ENCODE measurements at places on chromosomes 1 and 21. TPM values are rescaled to one million over a fixed set of nuclear protein-coding genes. Genes with fewer than 3 reads are reported as not detected.

NID1 gene
- 43.7 TPM for total RNA-seq

MINDY1 gene
- total RNA-seq = 16.9 TPM

KCNE2 gene
- total RNA-seq = not detected

DNA sequence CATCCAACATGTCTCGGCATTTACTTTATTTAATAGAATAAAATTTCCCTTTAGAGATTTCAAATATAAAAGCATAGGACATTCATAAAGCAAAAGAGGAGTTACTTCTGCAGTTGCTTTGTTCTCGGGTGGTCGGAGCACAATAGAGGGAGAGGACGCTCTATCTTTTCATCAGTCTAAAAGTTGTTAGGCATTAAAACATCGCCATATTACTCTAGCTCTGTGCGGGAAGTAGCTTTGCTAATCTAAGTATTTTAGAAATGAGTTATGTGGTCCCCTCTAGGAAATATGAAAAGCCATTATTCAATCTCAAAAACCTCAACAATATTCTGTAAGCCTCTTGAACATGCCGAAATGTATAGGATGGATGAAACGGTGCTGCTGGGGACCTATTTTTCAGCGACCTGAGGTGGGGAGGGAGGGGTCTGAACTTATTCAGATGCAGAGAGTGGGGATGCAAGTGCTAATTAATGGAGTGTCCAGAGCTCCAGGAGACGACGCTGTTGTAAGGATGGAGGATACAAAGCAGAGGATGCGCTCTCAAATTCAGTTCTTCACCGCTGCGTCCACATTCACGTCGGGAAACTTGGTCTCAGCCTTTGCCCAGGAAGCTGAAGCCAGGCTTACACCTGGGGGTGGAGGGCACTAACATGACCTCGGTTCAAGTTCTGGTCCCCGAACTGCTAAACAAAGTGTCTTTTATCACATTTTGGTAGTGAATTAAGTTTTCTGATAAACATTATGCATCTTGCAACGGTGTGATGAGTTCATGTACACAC is 6.3 kb downstream of the CDKN2C start:
- DNase-seq = no peak

- no peak for DNase-seq
These were observed 74.9 kb upstream of the BEND5 start for GRCh38 chr1:48851638-48852037.
